Caco-2 (cell line): ENCODE measurements at places on chromosomes 6 and 20.

- DNase-seq: no peak
Measured at GRCh38 chr20:10110151-10110550, 75.4 kb downstream of the ANKEF1 start.

DNA sequence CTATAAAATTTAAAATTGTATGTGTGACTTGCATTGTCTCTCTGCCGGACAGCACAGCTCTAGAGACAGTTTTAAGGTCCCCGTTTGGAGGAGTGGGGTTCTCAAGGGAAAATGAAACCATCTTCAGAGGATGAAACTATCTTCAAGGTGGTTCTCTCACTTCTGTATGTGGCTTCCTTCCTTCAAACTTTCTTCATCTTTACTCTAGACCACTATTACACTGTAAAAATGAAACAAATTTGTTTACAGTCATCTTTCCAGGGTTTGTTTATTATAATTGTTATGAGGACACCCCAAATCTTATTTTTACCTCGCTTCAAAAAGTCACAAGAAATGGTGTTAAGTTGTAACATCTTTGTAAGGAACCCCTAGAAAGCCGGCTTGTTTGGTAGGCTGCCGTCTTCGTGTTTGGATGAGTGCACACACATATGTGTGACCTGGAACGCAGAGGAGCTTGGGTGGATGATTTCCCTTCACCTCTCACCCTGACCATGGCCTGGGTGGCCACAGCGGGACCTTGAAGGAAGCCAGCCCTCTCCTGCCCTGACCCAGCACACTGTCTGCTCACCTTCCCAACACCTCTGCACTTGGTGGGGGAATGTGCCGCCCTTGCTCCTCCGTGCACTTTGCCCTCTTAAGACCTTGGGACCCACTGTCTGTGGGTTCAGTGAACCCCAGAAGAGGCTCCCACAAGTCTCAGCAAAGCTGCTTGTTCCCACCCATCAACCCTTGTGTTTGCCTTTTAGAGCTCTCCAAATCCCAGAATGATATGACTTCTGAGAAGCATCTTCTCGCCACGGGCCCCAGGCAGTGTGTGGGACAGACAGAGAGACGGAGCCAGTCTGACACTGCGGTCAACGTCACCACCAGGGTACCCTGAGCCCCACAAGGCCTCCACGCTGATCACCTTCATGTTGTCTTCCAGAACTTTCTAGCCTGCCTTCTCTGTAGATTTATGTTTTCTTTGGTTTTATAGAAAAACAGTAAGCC is 67.8 kb downstream of the SYTL3 start:
- no peak for DNase-seq

- DNase-seq: no peak
Measured at GRCh38 chr6:7124636-7125035, 16.9 kb downstream of the RREB1 start.

- peak; percentile 75 for DNase-seq
Measured at GRCh38 chr20:19974630-19975435, 42.3 kb upstream of the NAA20 start.

GRCh38 chr6:1515781-1516180 is 93.9 kb upstream of the FOXC1 start:
- DNase-seq: no peak

- no peak for DNase-seq
Measured at GRCh38 chr6:18973251-18973650, 586.1 kb downstream of the RNF144B start.

GRCh38 chr20:20226554-20226953 is 141.3 kb upstream of the INSM1 start:
- no peak for DNase-seq

GRCh38 chr20:1391640-1392442 is 1.0 kb downstream of the FKBP1A start:
- DNase-seq: no peak
